ENCODE measurements at places on chromosomes 12 and 14.
A peak's percentile ranks its signal among the peaks of the same experiment; 100 is the strongest.

DNA sequence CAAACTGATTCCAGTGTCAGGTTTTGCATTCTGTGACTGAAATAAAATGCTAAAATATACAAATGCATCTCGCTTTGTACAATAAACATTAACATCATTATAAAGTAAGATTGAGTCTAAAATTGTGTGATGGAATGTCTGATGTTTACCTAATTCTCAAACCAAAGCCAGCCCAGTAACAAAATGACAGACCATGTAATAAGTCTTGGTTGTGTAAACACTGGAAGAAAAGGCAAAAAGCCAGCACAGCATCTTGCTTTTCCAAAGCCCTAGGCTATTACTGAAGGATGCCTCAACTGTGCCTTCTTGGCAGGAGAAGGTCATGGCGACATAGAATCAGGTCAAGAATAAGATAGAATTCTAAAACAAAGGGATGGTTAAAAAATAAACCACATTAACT lies 169.6 kb downstream of the EGLN3 start:
- no peak for DNase-seq

- no peak for DNase-seq
These were observed at the start of gene OR6C70 for GRCh38 chr12:55470088-55470829. TSS of gene OR6C70 (minus strand) at chr12:55470138. CDS start at chr12:55470138, 0 bp downstream.

- peak; percentile 20 for DNase-seq
These were observed 286.9 kb downstream of the ERC1 start for GRCh38 chr12:1277905-1278304.

DNA sequence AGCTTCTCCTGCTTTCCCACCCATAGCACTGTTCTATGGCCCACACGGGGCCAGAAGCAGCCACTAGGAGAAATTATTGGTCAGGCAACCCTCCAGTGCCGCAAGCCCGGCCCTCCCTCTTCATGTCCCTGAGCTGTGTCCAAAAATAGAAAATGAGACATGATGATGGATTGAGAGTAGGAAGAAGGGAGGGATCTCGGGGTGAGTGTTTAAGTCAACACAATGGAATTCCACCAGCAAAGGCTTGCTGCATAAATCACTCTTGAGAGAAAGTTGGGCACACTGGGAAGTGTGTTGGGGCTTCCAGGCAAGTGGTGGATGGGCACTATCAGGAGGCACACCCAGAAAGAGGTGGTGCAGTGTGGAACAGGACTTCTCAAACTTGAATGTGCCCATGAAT lies 94.2 kb downstream of the LLPH start:
- DNase-seq = no peak

DNA sequence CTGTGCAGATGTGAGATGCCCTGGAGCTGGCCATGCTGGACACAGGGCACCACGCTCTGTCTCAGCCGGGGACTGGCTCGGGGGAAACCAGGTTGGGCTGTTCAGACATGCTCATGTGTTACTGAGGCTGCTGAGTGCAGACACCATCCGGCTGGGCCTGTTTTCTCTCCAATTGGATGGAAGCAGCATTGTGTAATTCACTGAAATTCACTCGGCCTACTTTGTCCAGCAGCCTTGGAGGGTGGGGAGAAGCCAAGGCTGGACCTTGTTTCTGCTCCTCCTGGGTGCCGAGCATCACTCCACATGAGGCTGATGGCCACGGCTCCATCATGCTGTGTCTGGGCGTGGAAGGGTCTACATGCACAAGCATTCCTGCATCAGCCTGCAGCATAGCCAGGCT lies 130.7 kb downstream of the SMOC1 start:
- no peak for DNase-seq

GRCh38 chr14:98122527-98122926 lies 1149.5 kb downstream of the BCL11B start:
- DNase-seq = no peak
